ENCODE measurements at places on chromosomes 16 and 17.

- no peak for DNase-seq
Measured at GRCh38 chr17:73196500-73196899, 3.6 kb downstream of the COG1 start.

- DNase-seq = no peak
Measured at GRCh38 chr16:3282103-3282729, 1.1 kb upstream of the ZNF263 start.

DNA sequence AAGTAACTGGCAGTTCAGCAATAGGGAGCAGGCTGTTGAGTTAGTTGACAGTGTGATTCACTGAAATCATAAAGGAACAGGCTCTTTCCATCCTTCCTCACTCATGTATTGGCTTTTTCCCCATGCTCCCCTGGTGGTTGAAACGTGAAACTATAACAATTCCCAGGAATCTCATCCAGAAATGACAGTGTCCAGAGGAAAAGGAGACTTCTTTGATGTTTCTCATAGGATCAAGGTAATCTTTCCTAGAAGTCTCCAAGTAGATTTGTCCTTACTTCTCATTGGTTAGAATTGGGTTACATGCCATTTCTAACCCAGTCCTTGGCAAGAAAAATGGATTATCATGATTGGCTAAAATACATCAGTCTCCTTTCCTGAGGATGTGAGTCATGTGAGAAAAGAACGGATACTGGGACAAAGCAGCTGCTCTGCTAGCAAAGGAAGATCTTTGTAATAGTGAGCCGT lies 14.4 kb downstream of the TTC19 start:
- no peak for DNase-seq

GRCh38 chr17:78842881-78843565 lies 2.4 kb upstream of the USP36 start:
- peak; percentile 59 for DNase-seq

- DNase-seq = no peak
Measured at GRCh38 chr17:54876656-54877195, 23.9 kb upstream of the TOM1L1 start.

DNA sequence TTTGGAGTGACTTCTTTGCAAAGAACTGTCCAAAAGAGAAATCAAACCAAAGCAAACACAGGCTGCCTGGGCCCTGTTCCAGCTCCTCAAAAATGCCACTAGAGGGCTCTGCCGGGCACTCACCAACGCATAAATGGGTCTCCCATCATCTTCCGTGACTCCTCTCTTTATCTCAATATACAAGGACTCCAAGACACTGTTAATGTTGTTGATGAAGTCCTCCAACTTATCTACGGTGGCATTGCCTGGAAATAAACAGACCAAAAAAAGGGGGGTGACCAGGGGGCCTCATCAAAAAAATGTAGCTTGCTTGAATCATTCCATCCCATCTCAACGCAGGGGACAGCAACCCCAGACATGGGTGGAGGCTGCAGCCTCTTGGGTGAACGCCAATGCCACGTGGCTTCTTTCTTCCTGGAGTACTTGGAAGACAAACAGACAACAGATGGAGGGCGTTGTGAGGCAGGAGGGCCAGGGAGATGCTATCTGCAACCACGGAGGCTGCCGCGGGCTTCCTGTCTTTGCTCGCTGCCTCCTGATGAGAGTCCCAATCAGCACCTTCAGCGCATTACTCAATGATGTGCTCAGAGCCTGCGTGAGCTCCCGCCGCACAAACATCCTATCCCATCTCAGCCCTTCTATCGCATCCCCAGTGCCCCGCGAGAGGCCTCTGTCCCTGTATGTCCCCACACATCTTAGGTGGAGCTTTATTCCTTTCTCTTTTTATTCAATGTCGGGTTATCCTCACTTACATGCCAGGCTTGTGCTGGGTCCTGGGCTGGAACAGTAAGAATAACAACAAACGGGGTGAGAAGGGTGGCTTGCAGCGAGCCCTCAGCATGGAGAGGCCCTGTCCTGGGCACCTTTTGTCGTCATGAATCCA lies 32.0 kb downstream of the KDM8 start:
- DNase-seq = peak; percentile 47

DNA sequence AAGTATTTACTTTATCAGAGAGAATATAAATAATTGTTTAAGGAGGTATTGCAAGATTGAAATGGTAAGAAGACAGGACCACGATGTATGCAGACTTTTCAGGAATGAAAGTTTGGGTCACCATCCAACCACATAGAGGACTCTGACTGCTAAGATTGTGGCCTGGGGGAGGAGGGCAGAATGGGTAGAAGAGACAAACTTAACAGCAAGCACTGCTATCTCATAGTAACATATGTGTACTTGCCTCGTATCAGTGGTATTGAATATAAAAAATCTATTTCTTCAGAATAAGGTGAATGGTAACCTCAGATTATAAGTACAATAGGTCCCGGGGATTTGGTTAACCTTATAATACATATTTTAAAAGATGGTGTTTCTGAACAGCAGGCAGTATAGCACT lies 5.8 kb downstream of the KRT10 start:
- DNase-seq = no peak

- peak; percentile 18 for DNase-seq
Measured at GRCh38 chr17:64240741-64241347, 22.2 kb downstream of the TEX2 start.

GRCh38 chr17:78278139-78278741 lies 46.8 kb downstream of the TMEM235 start:
- no peak for DNase-seq

- no peak for DNase-seq
Measured at GRCh38 chr17:81655378-81656117, 794 bp downstream of the PDE6G start.

- no peak for DNase-seq
Measured at GRCh38 chr17:66713533-66714042, 121.3 kb upstream of the CACNG5 start.

- no peak for DNase-seq
Measured at GRCh38 chr16:54173490-54173889, 113.1 kb downstream of the IRX3 start.

DNA sequence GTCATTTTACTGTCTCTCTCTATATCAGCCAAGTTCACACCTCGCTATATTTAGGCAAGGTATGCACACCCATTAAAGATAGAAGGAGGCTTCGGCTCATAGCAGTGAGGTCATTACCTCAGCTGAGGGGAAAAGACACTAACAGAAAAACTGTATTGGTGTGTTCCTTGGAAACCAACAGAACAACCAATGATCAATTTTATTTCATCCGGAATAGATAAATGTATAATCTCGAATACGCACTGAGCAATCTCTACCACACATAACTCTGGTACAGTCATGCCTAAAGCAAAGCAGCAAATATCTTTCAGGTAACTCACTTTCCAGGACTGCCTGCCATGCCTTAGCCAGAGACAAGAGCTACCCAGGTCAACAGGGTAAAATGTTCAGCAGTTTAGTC lies 109.9 kb upstream of the CORO6 start:
- no peak for DNase-seq

DNA sequence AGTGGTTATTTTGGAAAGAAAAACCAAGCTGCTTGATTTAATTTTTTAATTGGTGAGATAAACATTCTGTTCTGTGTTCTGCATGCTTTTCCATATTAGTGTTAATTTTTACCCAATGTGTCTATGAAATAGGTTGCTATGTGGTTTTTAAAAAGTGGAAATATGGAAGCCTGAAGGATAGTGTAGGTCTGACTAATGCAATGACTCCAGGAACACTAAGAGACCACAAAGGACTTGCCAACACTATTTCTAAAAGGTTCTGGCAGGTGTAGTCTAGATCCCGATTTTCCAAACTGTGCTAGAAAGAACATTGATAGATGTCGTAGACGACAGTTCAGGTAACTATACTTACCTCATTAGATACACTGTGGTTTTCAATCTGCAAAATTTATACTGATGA lies 877.4 kb upstream of the GOT2 start:
- no peak for DNase-seq

DNA sequence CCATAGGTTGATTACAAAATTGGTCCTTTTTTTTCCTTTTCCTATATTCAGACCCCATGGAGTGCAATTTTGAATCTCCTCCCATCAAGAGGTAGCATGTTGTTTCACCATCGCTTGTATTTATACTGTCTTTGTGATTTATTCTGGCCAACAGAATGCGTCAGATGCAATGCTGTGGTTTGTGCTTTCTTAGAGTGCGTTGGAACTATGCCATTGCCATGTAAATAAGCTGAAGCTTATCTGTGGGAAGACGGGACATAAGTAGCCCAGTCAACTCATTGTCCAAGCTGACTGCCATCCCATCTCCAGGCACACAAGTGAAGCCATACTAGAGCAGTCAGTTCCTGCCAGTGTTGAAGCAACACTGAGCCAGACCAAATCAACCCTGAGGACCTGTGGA lies 1339.3 kb upstream of the GOT2 start:
- DNase-seq = no peak

GRCh38 chr16:46607529-46607928 lies 13.7 kb downstream of the SHCBP1 start:
- peak; percentile 30 for DNase-seq

GRCh38 chr16:50917950-50918703 lies 176.2 kb downstream of the CYLD start:
- no peak for DNase-seq

GRCh38 chr17:78351449-78352006 lies 8.3 kb downstream of the SOCS3 start:
- peak; percentile 46 for DNase-seq

GRCh38 chr17:41126412-41126811 lies 2.4 kb upstream of the KRTAP4-12 start:
- no peak for DNase-seq

GRCh38 chr16:58421059-58421458 lies 28.8 kb downstream of the GINS3 start:
- peak; percentile 60 for DNase-seq

DNA sequence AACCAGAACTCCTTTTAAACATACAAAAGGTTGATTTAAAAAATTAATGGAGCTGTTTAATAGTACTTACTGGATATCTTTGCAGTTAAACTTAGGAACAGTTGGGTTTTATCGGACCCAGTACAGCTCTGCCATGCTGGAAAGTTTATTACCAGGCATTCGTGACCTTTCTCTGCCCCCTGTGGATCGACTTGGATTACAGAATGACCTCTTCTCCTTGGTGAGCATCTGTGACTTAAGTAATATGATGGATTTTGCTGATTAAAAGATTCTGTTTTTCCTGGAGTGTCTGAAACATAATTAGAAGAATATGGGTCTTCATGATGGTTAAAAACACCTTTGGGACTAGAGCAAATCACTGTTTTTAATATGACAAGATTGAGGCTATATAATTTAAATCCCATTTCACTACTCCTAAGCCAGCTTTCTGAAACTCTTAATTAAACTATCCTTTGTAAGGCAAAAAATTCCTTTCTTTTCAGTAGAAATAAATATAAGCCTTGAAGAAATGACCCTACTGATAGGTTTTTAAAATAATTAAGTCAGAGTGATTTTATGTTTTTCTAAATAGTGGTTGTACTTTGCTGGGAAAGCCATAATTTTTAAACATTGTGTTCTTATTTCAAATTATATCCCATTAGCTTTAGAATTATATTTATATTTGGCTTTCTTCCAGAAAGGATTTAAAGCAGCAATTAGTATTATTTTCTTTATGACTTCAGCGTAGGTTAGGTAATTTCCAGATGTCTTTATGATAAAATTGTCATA lies 45.7 kb upstream of the KPNB1 start:
- DNase-seq = no peak

- DNase-seq = no peak
Measured at GRCh38 chr17:82599674-82600661, 48.3 kb downstream of the WDR45B start.

DNA sequence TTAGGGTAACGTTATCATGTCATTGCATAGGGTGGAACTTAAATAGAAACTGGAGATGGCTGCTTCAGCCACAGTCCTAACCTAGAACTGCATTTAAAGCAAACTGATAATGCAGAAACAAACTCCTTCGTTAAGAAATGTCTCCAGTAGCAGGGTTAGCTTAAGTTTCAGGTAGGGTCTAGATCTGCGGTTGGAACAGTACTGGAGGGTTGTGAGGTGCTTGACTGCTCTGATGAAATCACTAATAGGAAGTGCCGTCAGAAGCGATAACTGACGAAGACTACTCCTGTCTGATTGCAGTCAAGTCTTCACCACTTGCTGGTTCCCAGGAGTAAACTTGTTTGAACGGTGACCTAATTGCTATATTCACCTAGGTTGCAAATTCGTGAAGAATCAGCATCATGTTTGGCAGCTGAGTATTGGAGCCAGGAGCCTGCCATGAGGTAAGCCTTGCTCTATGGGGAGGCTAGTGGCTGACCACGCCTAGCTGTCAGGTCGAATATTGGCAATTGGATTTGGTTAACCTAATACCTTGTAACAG lies 24.5 kb downstream of the TRPV2 start:
- peak; percentile 59 for DNase-seq

GRCh38 chr16:11819798-11820197 lies 22.7 kb upstream of the ZC3H7A start:
- DNase-seq = peak; percentile 79

DNA sequence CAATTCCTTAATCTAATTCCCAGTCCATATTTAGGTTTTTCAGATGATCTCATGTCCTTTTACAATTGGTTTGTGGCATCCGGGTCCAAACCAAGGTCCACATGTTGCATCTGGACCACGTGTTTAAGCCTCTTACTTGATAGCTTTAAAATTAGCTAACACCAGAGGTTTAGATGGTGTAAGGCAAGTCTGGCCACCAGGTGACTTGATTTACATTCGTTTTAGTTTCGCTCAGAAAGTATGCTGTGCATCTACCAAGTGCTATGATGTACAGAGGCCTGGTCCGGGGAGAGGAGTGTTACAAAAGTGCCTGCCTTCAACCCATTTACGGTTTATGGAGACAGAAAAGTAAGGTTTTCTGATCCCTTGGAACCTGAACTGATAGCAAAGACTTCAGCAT lies 878 bp upstream of the DNAJA2 start:
- DNase-seq = peak; percentile 12

GRCh38 chr16:56532714-56533113 lies 12.9 kb upstream of the BBS2 start:
- DNase-seq = no peak

GRCh38 chr16:11163761-11164261 lies 92.2 kb downstream of the SOCS1 start:
- DNase-seq = no peak

DNA sequence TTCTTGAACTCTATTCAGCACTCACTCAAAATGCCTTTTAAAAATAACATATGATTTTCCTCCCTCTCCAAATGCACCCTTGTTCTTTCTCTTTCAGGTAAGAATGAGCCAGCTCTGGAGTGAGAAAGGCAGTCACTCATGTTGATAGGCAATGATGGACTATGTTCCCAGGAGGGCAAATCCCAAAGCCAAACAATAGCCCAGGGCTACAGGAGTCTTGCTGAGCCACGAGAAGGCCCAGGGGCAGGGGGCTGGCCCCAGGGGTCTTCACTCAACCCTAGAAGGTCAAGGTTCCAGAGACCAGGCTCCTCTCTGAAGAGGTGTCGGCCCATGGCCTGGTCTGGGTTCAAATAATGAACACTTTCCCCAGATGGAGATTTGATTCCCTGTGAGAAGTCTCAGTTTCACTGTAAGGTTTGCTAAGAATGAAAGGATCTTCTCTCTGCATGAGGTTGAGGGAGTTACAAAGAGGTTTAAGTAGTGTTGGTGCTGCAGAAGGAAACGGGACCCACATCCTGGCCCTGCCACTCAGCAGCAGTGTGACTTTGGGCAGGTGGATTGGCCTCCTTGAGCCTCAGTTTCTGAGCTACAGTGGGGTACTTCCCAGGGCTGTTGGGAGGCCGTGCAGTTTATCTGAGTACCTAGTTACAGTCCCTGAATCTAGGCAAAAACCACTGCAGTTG lies 49.0 kb downstream of the RTN4RL1 start:
- DNase-seq = no peak

All from CD14-positive monocyte (primary cell).